ENCODE measurements at places on chromosomes 3 and 15.

DNA sequence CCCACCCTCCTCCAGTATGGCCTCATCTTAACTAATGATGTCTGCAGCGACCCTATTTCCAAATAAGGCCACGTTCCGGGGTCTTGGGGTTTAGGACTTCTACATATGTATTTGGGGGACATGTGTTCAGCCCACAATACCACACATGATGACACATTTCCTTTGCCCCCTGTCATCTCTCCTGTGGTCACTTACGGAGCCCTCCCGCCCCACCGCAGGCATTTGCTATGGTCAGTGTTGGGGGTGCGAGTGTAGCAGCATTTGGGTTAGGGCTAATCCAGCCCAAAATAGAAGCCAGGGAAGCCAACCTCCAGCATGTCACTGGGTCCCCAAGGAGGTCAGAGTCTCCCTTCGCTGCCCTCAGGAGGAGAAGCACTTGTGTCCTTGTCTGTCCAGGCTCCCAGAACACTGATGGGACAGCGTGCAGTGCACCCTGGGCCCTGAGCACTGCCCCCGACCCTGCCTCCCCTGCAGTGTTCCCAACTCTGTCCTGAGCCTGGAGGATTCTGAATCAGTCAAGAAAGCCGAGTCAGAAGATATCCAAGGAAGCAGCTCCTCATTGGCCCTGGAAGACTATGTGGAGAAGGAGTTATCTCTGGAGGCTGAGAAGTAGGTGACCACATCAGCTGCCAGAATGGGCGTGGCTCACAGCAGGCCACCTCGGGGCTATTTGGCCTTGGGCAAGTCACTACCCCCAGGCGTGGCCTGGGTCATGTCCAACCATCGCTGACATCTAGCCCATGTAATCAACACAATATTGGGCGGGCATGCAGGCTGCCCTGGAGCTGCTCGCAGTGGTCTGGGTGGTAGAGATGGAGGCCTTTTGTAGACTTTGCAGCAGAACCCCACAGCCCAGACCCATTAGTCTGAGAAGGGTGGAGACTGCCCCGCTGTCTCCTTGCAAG is 46.9 kb upstream of the FGD5 start:
- no peak for DNase-seq

DNA sequence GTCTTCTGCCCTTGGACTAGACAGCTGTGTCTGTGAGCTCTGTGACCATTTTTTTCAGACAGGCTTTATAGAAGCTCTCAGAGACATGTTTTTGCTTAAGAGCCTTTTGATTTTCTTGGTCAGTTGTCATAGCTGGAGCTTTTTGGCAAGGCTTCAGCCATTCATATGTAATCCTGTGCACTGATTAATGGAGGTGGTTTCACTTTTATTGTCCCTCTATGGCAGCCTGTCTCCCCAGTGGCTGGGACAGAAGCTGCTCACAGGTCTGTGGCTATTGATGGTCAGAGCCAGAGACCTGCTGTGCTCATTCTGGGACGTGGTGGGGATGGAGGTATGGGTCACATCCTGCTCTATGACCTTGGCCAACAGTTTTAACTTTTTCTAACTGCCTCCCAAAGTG is 226.6 kb upstream of the LRRFIP2 start:
- no peak for DNase-seq

- DNase-seq = peak; percentile 41
Measured at GRCh38 chr3:44323341-44323955, 15.1 kb upstream of the TCAIM start.

DNA sequence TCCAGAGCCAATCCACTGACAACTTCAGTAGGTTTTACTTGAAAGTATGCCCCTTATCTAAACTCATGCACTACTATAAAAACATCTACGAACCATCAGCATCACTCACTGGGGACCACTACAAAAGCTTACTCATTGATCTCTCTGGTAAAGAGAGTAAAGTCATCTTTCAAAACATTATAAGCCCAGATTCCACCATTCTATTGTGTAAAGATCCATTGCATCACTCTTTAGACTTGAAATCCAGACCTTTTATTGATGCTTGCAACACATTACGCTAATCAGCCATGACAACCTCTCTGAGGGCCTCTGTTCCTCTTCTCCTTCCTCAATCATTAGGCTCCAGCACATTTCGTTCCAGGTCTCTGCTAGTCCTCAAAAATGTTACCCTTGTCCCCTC is 248.9 kb upstream of the WNT5A start:
- no peak for DNase-seq

DNA sequence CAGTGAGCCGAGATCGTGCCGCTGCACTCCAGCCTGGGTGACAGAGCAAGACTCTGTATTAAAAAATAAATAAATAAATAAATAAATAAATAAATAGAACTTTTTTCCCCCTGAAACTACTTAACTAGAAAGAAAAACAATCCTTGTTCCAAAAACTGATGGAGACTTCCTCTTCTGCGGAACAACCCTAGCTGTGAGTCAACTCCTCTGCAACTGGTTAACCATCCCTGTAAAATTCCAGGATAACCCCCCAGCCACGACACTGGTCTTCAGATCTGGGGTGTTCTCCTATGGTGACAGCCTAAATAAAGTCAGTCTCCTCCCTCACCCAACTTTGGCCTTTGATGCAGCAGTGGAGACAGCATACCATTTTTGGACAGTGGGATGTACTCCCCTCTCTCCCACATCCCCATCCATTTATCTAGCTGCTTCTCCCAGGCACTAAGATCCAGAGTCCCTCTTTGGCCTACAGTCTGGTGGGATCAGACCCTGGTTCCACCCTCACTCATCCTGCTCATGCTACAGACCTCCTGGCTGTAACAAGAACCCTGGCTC is 352.6 kb downstream of the OCA2 start:
- DNase-seq = no peak

GRCh38 chr15:95429345-95429744 is 901.2 kb upstream of the NR2F2 start:
- DNase-seq = no peak

- DNase-seq = no peak
Measured at GRCh38 chr3:45507820-45508317, 86.7 kb upstream of the LIMD1 start.

DNA sequence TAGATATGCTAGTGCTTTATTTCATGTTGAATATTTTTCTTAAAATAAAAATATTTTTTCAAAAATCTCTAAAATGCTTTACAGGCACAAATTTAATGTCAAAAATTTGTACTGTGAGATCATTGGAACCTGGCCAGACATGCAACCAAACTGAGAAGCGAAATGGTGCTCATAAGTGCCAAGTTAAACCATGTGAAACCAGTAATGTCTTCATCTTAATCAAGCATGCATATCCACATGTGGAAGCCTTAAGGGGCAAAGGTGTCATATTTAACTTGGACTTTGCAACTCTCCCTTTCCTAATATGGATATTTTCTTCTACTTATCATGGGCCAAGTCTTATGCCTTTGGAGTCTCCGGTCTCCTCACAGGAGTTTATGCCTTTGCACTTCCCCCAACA is 208.9 kb upstream of the COL8A1 start:
- no peak for DNase-seq

GRCh38 chr3:27451842-27452241 is 32.3 kb downstream of the SLC4A7 start:
- DNase-seq = no peak

DNA sequence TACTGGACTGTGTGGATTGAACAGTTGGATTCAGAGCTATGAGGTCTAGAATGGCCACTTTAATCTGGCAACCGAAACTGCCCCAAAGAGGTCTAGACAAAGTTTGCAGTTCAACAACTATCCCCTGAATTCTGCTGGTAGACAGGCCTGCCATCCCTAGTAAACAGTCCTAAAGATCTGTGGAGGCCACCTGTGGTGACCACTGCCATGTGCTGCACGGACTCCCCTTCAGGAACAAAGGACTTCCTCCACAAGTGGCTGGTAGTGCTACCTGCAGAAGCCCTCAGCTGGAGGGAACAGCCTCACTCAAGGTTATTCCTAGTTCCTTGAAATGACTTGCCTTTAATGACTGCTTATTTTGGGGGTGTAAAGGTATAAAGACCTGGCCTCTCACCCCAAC is 6.1 kb downstream of the TNFAIP8L3 start:
- DNase-seq = no peak
